ENCODE measurements at places on chromosomes 7 and 10.

GRCh38 chr10:88974012-88974411, 16.6 kb upstream of the FAS start:
- DNase-seq: no peak

- no peak for DNase-seq
These were observed 4.4 kb downstream of the TBX20 start for GRCh38 chr7:35249537-35249907.

GRCh38 chr7:17326378-17326777, 27.9 kb downstream of the AHR start:
- no peak for DNase-seq

- no peak for DNase-seq
These were observed 167.7 kb downstream of the NXPH1 start for GRCh38 chr7:8601121-8601520.

DNA sequence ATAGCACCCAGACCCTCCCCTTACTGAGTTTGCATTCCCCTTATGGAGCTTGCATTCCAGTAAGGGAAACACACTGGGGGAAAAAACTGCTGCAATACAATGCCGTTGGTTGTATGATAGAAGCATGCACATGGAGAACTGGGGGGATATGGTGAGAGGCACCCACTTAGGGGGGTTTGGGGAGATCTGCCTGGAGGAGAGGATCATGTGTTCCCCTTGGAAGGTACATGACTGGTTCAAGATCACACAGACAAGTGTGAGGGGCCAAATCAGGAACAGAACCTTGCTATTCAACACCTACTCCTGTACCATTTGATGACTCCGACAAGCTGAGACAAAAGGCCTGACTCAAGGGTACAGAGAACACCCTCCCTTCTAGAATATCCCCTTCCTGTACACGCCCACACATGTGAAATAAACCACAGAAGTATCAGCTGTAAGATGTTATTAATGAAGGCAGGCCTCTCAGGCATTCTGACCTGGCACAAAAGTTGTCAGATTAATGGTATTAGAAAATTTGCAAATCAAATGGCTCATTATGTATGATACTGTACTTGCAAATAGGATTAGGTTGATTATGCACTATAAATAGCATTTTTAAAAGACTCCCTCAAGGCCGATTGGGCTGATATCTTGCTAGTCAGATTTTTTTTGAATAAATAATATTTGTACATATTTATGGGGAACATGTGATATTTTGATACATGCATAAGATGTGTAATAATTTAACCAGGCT, 122.2 kb downstream of the NPY start:
- DNase-seq: no peak

DNA sequence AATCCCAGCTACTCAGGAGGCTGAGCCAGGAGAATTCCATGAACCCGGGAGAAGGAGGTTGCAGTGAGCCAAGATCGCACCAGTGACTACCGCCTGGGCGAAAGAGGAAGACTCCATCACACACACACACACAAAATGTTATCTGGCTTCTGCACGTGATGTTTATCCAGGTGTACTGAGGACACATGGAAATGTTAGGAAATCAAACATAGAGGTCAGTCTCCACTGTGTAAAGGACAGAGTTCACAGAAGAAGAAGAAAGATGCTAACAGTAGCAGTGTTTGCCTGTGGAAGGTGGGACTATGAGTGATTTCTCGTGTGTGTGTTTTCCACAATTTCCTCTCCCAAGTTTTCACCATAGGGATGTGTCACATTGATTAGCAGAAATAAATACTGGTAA, 256.9 kb downstream of the ELMO1 start:
- no peak for DNase-seq

DNA sequence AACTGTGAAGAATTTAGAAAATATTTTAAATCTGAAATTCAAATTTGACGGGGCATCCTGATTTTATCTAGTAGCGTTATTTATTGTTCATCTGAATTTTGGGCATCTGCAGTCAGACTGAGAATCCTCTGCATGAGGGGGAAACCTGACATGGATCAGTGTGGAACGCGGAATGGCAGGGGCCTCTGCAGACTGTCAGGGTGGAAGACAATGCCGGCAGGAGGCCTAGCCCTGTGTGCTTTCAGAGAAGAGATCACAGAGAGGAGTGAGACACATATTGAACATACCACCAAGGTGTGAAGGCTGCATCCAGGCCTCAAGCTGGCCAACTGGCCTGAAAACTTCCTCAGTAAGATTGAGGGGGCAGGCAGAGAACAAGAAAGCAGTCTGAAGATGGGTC, 921.1 kb upstream of the GHITM start:
- no peak for DNase-seq

- no peak for DNase-seq
These were observed 155.4 kb downstream of the DYNC1I1 start for GRCh38 chr7:95927756-95928155.

DNA sequence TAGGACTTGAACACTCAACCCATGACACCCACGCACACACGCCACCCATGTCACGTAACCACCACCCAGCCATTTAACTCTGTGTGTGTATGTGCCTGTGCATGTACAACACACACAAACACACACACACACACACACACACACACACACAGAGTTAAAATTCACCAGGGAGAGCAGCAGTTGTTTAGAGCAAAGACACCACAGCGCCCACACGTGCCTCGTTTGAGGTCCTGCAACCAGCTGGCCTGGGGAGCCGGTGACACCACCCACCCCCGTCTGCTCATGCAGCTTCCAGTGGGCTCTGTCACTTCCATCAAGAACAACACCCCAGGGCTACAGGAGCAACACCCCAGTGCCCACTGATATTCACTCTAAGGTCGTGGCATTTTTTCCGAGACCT, 97.4 kb downstream of the ELFN1 start:
- DNase-seq: no peak

GRCh38 chr7:98771519-98771918, 98.3 kb downstream of the TMEM130 start:
- DNase-seq: no peak

DNA sequence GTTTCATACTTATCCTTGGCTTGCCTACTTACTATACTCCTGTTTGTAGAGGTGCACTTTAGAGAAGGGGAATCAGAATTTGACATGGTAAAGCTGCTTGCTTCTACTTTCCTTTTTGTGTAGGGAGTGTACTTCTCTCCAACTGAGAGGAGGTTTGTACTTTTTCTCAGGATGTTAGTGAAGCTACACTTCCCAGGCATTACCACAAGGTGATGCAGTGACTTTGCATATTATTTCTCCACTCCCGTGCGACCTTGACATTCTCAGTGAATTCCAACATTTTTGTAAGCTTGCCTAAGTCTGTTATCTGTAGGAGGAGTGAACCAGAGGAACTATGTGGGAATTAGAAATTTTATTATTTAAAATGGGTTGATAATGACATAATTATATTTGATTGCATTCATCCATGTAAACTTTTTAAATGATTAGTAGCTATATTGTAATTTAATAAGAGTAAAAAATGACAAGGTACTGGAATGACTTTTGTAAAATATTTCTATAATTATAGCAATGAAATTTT, 5.2 kb downstream of the TAX1BP1 start:
- DNase-seq: no peak

DNA sequence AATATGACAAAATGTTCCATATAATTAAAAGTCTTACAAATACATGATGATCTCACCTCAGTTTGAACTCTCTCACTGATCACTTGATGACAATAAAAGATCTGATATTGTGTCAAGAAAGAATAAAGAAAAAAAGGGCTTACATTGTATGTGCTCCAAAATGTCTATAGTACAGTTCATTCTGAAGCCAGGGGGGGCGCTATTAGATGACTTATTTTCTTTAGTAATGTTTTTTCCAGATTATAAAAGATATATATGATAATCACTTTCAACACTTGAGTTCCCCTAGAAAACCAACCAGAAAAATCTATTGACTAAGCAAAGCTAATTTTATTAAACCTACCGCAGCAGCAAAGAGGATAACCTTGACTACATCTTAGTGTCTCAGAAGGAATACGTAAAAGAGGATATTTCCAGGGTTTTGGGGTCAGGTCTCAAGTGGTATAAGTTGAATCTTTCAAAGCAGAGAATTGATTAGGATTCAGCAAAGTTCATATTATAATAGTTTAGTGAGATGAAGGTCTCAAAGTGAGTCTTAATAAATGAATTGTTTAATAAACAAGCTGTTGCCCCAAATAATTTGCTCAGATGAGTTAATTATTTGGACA, 55.8 kb downstream of the PTN start:
- DNase-seq: no peak

DNA sequence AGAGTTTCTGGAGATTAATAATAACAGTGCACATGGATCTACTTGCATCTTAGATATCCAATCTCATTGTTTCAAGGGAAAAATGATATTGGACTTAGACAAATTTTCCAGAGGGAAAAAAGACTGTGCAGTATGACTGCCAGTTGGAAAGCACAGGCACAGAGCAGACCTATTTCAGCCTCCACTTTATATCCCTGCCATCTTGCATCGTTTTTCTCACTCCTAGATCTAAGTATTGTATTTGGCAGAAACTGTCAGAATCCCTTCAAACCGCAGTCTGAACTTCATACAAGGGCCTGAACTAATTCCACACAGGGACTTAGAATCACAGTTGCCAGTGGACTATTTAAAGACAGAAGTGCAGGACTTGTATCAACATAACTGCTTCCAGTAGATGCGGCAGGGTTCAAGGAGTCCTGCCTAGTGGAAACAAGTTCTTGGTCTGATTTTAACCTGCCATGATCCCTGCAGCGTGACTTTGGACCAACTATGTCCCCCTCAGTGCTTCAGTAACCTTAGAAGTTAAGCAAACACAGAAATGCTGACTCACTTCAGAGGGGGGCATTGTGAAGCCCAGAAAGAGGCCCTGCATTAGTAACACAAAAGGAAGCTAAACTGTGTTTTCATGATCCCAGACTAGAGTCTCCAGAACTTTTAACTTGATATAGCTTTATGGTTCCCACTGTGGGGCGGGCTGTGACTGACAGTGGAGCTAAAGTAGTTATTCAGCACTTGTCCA, 95.7 kb upstream of the PALS2 start:
- no peak for DNase-seq

DNA sequence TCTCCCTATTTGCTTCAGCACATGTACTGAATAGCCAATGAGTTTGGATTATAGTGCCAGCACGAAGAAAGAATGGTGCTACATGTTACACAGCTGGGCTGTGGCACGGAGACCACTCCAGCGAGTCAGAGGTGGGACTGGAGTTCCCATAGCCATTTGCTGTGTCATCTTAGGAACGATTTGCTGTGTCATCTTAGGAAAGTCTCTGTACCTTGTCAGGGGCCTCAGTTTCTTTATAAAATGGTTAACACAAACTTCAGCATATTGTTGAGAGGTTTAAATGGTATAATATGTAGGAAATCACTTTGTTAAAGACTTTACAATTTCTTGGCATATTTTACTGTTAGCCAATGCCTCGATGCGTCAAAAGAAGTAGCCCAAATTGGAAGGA, 609.4 kb downstream of the LRMDA start:
- no peak for DNase-seq

DNA sequence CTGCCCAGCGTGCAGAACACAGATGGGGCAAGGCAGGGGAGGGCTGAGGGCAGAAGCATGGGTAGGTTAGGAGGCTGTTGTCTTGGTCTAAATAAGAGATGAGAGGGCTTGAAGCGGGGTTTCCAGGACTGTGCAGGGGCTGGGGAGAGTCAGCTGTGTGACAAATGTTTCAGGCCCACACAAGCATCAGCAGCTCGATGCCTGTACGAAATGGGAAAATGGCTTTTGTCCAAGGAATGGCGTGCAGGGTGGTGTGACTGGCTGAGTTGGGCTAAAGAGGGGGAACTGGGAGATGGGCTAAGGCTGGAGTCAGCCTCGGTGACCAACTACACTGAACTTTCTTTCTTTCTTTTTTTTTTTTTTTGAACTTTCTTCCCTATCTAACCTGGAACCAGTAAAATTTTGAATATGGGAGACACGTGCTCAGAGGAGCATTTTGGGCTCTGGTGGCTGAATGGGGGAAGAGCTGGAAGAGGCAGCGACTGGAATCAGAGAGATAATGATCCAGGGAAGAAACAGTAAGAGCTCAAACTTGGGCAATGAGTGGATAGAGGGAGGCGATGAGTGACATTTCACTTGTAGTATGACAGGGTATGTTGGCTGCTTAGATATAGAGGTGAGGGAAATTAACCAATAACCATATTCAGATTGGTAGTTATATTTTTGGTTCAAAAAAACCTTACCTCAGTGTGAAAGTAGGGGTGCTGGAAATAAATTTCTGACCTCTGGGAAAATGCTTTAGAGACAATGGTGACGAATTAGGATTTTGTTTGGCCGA, 10.2 kb upstream of the EPHA1 start:
- DNase-seq: no peak

- DNase-seq: no peak
These were observed 324.5 kb downstream of the PHF14 start for GRCh38 chr7:11298220-11298619.

DNA sequence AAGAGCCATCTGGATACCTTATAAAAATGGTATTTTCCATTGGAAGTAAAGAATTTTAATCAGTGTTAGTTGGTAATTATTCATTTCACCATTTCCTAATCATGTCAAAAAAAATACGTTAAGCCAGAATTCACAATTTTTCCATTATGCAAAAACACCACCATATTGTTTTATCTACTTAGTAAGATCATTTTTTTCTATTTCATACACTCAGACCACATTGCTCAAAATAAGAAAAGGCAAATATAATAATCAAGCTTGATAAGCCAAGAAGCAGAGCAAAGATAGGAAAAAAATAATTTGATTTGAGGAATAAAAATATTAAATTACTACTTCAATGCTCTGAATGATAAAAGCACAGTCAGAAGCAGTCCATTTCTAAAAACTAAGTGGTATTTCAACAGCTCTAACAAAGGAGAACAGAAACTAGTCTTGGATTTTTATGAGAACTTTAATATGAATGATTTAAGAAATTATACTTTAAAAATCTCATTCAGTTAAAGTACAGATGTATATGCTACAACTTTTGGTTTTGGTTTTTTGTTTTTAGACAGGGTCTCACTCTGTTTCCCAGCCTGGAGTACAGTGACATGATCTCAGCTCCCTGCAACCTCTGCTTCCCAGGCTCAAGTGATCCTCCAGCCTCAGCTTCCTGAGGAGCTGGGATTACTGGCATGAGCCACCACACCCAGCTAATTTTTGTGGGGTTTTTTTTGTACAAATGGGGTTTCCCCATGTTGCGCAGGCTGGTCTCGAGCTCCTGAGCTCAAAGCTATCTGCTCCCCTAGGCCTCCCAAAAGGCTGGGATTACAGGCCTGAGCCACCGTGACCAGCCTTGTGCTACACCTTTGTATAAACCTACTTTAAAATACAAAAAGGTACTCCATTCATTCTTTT, 46.6 kb downstream of the LRRN3 start:
- DNase-seq: no peak

DNA sequence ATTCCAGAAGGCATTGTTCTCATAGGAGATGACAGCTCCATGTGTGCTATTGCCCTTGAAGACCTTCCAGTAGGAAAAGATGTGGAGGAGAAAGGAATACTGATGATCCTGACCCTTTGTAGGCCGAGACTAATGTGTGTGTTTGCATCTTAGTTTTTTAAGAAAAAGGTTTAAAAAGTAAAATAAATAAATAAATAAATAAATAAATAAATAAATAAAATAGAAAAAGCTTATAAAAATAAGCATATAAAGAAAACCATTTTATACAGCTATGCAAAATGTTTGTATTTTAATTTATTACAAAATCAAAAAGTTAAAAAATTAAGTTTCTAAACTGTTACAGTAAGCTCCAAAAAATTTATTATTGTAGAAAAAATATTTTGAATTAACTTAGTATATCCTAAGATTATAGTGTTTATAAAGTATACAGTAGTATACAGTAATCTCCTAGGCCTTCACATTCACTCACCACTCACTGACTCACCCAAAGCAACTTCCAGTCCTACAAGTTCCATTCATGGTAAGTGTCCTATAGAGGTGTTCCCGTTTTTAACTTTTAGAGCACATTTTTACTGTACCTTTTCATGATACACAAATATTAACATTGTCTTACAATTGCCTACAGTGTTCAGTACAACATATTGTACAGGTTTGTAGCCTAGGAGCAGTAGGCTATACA, 435.2 kb upstream of the SEMA3A start:
- no peak for DNase-seq

Data from cortex of kidney (tissue), 1 donor.